Cortex of kidney (tissue), 1 donor: ENCODE measurements at places on chromosomes 7 and 10.

- DNase-seq: no peak
Observed at GRCh38 chr7:93219868-93220267, 6.4 kb downstream of the HEPACAM2 start.

- no peak for DNase-seq
Observed at GRCh38 chr7:127514499-127514898, 70.9 kb downstream of the GCC1 start.

- DNase-seq: no peak
Observed at GRCh38 chr10:68224810-68225209, 7.1 kb downstream of the ATOH7 start.

DNA sequence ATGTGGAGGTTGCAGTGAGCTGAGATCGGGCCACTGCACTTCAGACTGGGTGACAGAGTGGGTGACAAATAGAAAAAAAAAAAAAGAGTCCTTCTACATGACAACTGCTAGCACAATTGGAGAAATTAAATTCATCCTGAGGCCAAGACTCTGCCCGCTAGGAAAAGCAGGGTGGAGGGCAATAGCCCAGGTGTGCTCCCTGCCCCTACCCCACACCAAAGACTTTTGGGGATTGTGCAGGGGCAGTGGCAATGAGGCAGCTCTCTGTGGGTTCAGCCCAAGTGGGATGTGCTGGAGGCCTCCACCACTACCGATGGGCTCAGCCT lies 61.3 kb downstream of the TMEM209 start:
- DNase-seq: no peak

- DNase-seq: no peak
Observed at GRCh38 chr7:158324397-158325360, 262.9 kb downstream of the PTPRN2 start.

DNA sequence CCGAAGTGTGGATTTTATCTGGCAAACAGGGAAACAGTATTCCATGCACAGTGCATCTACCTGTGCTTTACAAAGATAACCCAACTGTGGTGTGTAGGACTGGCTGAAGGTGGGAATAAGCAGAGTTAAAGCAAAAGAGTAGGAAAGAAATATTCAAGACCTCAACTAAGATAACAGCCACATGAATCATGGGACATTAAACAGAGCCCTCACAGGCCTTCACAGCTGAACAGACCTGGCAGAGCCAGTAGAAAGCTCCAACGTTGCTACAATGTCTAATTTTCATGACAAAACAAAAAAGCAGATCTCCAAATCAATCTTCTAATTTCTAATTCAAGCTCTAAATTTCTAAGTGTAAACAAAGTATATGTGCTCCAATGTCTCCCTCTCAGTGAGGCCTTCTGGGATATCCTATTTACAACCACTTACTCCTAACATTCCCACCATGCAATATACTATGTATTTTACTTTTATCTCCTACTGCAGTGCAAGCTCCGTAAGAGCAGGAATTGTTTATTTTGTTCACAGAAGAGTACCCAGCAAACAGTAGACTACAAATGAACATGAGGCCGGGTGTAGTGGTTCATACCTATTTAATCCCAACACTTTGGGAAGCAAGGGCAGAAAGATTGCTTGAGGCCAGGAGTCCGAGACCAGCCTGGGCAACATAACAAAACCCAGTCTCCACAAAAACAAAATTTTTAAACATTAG lies 63.5 kb downstream of the UBE2H start:
- DNase-seq: no peak

DNA sequence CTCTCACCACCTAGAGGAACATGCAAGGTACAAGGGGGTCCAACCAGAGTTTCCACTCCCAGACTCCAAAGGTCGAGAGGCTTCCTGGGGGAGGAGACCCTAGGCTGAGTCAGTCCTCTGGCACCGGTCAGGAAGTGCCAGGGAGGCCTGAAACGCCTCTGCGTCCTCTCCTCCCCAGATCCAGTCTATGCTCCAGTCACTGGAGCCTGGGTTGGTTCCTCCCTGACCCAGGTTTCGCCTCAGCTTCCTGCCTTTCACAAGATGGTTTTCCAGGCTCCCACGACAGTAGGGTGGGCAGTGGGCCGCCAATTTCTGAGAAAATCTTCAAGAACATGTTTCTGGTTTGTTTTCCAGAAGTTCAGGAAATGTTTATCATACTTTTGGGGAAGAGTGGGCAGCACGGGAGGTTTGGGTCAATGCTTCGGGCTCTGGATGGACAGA lies 30.0 kb downstream of the DUSP5 start:
- DNase-seq: no peak

DNA sequence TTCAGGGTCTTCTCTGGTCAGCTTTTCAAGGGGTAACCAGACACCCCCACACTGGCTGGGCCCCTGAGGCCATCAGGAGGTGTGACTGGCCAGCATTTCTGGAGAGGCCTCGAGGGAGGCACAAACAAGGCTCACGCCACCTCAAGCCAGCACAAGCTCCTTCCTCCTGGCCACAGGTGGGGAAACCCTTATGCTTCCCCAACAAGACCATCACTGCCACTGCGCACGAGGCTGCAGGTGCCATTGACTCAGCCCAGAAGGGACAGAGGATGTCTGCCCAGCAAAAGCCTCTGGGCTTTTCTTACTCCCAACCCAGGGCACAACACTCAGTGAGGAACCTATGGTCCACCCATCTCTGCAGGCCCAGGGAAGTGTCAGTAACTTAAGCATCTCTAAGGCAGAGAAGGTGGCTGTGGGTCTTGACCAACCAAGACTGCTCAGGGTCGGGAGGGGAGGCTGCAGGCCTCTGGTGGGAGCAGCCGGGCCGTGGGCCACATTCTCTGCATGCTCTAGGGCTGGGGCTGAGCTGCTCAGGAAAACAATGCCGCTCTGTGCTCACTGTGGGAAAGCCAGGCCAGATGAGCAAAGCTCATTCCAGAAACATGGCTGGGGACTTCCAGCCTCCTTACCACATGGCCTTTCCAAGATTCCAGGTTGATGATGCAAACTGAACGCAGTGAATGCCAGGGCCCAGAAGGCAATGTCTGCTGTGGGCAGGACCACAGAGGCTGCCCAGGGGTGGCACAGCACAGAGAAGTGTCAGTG lies 24.2 kb upstream of the RASSF4 start:
- no peak for DNase-seq

GRCh38 chr10:132463333-132464255 lies 66.6 kb downstream of the PWWP2B start:
- no peak for DNase-seq

GRCh38 chr10:4740471-4740870 lies 85.5 kb upstream of the AKR1E2 start:
- DNase-seq: no peak

- no peak for DNase-seq
Observed at GRCh38 chr10:59872892-59873463, 33.4 kb downstream of the CCDC6 start.

DNA sequence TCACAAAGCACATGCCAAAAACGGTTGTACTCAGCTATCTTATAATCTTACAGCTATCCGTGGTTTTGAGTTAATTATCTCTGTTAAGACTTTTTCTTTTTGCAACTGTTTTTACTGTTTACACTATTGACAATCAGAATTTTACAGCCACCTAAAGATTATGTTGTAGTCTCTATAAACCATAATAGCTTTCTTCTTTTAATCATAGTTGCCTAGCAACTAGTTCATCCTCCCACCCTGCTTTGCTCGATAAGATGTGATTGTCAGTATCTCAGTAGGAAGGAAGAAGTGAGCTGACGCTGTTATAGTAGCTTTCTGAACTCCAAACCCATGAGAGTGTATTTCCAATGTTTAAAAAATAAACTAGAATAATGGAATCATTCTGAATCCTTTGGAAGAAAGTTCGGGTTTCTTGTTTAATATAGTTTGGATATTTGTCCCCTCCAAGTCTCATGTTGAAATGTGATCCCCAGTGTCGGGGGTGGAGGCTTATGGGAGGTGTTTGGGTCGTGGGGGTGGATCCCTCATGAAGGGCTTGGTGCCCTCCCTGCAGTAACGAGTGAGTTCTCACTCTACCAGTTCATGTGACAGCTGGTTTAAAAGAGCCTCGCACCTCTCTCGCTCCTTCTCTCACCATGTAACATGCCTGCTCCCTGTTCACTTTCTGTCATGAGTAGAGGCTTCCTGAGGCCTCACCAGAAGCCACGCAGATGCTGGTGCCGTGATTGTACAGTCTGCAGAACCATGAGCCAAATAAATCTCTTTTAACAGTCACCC lies 68.1 kb downstream of the SVOPL start:
- no peak for DNase-seq

- DNase-seq: no peak
Observed at GRCh38 chr7:115340828-115341227, 418.9 kb downstream of the MDFIC start.

- no peak for DNase-seq
Observed at GRCh38 chr7:22688084-22688483, 38.9 kb upstream of the IL6 start.

DNA sequence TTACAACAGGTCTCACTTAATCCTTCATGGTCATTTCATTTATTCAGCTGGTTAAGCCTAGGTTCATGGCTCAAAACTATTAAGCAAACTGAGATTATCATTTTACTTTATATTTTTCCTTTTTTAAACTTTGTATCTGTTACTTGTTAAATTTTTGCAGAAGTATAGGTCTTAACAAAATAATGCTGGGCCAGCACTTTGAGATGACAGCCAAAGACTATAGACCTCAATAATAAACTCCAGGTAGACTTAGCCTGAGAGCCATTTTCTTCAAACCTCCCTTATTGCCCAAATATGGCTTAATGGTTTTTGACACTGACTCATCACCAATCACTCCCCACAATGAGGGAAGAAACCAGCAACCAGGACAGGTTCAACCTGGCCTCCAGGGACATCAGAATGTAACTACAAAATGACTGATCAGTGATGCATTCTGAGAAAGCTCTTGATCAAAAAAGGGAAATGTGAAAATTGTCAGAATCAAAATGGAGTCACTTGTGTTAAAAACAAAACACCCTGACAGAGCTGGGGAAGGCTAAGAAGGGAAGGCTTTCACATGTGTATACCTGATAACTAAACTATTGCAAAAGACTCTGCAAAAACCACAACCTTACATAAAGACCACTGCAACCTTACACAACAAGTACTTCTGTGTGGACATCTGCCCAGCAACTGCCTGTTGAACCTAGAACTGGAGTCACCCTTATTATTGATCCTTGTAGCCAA lies 2.1 kb upstream of the CCDC126 start:
- DNase-seq: no peak

- no peak for DNase-seq
Observed at GRCh38 chr7:15215616-15216015, 313.1 kb upstream of the DGKB start.

- DNase-seq: no peak
Observed at GRCh38 chr7:142168746-142169145, 57.2 kb downstream of the MGAM2 start.

DNA sequence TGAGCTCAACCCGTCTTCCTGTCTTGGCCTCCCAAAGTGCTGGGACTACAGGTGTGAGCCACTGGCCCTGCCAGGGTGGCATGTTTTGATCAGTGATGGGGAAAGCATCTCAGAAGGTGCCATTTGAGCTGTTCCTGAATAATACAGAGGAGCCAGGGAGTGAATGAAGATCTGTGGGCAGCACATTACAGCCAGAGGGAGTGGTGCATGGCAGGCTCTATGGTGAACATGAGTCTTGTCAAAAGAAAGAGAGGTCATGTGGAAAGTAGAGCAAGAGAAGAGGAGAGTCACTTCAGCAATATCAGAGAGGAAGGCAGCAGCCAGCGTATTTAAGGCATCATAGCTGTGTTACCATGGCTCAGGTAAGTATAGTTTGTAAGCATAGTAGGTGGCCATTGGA lies 275.7 kb upstream of the LRGUK start:
- DNase-seq: no peak

- DNase-seq: no peak
Observed at GRCh38 chr7:1007901-1008300, 24.9 kb downstream of the CYP2W1 start.

DNA sequence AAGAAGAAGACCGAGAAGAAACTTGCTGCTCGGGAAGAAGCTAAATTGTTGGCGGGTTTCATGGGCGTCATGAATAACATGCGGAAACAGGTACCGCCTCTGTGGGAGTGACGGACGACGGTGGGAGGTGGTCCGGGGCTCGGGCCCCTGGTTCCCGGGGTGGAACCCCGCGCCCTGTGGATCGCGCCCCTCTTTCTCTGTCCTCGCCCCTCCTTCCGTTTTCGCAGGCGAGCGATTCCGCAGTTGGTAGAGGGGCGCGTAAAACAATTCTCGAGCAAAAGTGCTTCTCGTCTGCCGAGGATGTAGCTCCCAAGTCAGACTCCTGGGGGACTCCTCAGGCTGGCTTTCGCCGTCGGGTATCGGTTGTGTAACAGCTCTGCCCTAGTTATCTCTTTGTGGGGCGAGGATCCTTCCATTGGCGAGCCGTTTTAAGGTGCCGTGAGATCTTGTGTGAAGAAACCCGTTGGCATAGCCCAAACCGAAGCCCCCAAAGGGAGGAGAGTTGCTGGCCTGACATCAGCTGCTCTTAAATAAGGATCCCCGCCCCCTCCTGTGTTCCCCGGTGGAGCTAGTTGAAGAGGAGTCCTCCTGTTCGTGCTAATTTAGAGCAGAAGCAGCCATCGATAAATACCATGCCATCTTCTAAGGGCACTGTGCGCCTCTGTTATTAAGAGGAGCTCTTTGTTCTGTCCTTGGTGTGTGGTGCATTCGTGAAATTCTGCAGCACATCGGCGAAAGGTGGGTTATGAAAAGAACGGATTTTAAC lies 655 bp downstream of the KLHL7 start:
- DNase-seq: no peak

DNA sequence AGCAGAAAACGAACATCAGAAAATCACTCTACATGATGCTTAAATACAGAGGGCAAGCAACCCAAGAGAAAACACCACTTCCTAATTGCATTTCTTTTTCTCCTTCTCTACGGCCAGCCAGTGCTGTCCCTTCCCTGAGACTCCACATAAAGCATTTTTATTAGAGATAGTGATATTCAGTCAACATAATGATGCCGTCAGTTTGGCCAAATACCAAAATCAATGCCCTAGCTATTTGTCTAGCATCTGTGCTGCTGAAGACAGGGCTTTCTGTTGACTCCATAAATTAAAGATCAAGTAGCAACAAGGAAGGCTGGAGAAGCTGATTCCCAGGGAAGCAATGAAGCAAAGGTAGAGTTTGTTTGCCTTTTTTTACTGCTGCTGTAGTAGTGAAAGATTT lies 1024.9 kb downstream of the REEP3 start:
- DNase-seq: no peak

DNA sequence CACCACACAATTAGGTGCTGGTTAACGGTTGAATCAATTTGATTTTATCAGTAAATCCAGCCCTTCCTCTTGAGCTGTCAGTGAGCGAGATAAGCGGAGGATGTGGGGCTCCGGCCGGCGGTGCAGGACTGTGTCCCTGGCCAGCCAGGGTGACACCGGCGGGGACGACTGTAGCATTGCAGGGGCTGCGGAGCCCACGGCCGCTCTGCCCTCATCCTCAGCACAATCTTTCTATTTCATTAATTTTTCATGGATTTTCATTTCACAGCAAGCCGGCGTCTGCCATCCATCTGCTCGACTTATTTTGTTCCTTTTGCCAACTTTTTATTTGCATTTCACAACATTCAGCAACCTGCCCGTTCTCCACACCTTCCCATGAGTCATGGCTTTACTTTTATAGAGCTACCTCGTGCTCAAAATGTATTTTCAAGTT lies 4.7 kb downstream of the ADARB2 start:
- DNase-seq: no peak

GRCh38 chr10:74058071-74058470 lies 60.2 kb downstream of the VCL start:
- DNase-seq: no peak

- DNase-seq: no peak
Observed at GRCh38 chr10:111316722-111317212, 239.9 kb downstream of the ADRA2A start.

- no peak for DNase-seq
Observed at GRCh38 chr7:158051776-158052175, 535.8 kb downstream of the PTPRN2 start.

- DNase-seq: no peak
Observed at GRCh38 chr7:95686109-95686508, 86.2 kb upstream of the DYNC1I1 start.
